Fibroblast of skin of back (primary cell): ENCODE measurements at places on chromosomes 1 and 21.

DNA sequence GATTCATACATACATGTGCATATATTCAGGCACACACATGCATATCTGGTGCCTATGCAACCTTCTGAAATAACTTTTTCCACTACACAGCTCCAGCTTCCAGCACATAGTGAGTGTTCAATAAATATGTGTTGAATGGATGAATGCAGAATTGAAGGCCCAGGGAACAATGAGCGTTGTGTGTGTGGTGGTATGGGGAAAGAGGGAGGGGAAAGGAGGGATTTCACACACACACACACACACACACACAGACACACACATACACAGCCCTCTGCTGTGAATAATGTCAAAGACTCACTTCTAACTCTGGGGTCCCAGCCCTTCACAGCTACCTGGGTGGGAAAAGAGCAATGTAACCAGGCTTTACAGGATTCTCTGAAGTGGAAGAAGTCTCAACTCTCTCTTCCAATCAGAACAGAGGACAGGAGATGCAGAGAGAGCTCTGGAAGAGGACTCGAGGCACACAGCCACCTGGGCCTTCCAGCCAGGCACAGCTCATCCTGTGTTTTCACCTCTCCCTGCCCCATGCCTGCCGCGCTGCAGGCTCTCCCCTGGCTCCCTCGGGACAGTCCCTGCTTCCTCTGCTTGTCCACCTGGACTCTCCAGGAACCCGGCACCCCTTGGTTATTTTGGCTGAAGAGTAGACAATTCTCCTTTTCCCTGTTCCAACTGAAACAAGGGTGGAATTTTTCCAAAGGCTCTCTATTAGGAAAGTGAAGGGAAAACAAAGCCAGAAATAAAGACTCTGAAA, 5.4 kb upstream of the IGSF8 start:
- no peak for DNase-seq

DNA sequence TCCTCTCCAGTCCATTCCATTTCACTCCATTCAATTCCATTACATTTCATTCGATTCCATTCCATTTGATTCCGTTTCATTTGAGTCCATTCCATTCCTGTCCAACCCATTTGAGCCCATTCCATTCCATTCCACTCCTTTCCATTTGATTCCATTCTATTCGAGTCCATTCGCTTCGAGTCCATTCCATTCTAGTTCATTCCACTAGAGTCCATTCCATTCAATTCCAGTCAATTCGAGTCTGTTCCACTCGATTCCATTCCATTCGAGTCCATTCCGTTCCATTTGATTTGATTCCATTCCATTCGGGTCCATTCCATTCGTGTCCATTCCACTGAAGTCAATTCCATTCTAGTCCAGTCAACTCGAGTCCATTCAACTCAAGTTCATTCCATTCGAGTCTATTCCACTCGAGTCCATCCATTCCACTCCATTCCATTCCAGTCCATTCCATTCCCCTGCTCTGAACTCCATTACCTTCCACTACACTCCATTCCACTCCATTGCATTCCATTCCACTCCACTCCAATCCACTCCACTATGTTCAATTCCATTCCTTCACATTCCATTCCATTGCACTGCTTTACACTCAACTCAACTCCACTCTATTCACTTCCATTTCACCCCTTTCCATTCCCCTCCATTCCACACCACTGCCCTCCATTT, 2569.4 kb upstream of the TPTE start:
- no peak for DNase-seq

DNA sequence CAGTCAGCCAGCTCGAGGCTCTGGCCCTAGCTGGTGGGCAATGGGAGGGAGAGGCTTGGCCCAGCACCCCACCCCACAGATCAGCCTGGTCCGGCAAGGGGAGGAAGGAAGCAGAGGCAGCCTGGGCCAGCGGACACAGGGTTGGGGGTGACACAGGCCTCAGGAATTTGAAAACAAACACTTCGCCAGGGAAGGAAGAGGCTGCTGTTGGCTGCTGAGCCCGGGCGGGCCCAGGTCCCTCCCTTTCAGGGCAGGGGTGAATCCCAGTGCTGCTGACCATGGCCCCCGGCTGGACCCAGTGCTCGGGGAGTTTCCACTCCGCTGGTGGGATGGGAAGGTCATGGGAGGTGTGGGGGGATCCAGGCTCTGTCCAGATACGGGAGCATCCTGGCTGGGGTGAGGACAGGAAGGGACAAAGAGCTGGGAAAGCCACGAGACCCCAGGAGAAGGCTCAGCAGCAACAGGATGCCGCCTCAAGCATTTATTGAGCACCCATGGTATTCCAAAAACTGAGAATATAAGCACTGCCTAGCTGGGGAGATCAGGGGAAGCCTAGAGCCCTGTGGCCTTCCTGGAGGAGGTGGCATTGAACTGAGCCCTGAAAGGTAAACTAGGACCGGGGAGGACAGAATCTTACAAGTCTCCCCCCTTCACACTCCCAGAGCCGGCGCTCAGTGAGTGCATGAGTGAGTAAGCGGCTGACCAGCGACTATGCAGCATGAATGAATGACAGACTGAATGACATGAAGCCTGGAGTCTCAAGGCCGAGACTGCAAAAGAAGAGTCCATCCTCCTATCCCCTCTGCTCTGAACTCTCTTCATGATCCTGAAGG, 26.2 kb upstream of the EPHA2 start:
- DNase-seq: peak; percentile 93

GRCh38 chr1:151175041-151175741, 590 bp downstream of the TMOD4 start:
- no peak for DNase-seq

DNA sequence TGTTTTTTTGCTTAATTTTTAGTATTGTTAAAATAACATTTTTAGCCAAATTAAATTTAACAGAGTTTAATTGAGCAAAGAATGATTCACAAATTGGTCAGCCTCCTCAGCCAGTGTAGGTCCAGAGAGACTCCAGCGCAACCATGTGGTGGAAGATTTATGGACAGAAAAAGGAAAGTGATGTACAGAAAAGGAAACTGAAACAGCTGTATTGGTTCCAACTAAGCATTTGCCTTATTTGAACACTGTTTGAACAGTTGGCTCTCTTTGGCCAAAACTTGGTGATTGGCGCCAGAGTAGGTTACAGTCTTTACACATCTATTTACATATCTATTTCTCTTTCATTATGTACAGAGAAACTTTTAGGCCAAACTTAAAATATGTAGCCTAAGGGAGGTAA, 19.4 kb downstream of the RPS6KC1 start:
- DNase-seq: peak; percentile 58
